ENCODE measurements at places on chromosomes 13 and 19.

DNA sequence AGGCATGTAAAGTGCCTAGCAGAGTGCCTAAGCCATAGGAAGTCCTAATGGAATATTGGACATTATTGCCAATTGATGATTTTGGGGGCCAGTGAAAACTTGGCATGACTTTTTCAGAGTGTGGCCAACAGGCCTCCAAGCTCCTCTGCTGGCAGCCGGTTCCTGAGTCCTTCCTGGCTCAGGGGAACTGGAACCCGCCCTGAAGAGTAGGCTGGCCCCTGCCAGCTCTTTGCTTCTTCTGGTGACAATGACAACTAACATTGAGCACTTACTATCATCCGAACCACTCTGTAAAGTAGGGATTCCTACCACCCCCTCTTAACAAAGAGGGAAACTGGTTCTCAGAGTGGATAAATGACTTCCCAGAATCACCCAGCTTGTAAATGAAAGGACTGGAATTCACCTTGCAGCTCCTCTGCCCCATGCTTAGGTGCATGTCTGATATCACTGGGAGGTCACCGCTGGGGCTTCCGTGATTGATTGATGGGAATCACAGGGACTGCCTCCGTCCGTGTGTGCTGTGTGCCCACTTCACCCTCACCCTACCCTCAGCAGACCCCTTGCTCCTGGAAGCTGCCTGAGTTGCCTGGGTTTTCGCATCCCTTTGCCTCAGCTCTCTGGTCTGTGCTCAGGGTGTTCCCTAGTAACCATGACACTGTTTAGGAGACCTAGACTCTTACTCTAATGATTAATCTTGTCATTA is 50.6 kb downstream of the TNFRSF19 start:
- no peak for DNase-seq

DNA sequence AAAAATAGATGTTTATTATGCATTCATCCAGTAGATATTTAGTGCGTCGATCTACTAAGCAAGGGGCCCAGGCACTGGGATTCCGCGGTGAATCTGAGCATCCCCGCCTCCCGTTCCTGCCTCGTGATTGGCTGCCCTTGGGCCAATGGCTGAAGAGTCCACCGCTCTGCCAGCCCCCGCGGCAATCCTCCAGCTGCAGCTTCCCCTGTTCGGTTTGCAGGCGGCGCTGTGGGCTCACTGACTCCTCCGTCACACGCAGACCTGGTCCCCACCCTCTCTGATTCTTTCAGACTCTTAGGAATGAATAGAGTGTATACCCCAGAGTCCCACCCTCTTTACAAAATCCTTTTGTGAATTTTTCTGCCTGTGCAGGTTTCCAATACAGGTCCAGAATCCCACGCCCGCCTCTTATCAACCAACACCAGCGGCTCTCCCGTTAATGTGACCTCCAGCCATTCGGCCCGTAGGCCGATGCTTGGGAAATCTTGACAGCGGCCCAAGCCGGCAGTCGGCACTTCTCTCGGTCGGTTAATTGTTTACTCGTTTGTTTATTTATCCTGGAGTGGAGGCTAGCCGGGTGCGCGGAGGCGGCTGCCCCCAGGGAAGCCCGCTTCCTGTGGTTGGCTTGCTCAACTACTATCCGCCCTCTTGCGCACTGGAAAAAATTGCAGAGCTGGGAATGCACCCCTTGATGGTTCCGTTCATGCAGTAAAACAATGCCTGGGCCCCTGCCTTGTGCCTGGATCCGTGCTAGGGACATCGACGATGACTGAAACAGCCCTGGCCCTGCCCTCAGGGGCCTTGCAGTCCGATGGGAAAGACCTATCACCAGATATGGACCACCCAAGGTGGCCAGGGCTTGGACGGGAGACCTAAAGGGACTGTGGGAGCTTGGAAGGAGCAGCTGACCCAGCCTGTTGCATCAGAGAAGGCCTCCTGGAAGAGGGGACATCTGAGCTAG is 4.5 kb upstream of the ARHGAP35 start:
- peak; percentile 93 for DNase-seq

DNA sequence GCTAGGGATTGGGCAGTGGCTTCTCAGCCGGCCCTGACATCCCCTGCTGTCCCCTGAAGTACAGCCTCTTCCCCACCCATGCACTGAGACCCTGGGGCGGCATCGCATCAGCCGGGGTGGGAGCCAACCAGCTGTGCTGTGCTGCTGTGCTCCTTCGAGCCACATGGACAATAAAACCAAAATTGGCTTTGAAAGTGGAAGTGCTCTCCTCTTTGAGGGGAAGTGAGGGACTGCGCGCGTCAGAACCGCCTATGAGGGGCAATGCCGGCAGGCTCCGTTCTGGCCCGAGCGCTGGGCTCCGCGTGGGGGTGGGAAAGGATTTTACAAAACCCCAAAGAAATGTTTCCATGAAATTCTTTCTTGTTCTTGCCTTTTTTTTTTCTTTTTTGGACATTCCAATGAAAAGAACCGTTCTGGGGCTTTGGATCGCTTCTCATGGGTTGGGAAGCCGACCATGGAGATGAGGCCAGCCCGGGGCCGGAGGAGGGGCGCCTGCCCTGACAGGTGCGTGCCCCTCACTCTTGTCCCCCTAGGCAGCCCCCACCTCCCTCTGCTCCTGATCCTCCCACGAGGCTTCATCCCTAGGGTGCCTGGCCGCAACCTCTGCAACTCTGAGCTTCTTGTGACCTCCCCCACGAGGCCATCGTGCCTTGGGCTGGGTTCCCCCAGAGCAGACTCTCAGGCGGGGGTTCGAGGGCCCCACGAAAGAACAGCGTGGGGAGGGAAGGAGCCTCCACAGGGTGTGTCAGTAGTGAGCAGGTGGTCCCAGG is 22.6 kb downstream of the KLHL26 start:
- DNase-seq: no peak

DNA sequence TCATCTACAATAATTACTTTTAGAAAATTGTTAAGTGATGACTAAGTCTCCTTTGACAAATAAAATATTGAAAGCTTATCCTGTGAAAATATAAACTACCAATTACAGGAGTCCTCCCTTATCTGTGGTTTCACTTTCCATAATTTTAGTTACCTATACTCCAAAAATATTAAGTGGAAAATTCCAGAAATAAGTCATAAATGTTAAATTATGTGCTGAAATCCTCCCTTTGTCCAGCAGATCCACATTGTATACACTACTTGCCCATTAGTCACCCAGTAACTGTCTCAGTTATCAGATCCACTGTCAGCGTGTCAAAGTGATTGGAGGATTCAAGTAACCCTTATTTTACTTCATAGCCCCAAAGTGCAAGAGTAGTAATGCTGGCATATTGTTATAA is 98.1 kb downstream of the SERP2 start:
- DNase-seq: no peak

- no peak for DNase-seq
These were observed 5.7 kb downstream of the SMIM24 start for GRCh38 chr19:3474614-3475013.

DNA sequence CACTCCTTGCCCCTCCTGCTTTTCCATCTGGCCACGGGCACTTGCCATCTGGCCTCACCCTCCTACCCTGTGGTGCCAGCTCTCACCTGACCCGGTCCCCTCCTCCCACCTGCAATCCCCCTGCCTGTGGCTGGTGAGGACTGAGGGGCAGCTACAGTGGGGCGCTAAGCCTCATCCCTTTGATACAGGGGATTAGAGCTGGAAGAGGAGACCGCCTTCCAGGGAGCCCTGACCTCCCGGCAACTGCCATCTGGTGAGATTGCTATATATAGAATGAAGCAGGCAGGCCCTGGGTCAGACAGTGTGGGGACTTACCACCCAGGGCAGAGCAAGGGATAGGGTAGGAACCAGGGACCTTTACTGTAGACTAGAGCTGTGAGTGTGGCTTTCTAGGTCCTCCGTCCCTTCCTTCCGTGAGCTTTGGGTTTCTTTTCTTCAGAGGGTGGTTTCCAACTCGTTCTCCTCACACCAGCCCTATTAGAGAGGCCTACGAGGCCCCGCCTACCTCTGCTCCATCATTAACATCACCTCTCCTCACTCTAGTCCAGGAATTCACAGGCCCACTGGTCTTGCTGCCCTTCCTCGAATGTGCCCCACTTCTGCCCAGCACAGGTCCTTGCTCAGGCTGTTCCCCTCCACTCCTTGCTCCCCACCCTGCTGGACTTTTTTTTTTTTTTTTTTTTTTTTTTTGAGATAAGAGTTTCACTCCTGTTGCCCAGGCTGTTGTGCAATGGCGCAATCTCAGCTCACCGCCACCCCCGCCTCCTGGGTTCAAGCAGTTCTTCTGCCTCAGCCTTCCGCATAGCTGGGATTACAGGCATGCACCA is 7.7 kb downstream of the KASH5 start:
- DNase-seq: no peak

DNA sequence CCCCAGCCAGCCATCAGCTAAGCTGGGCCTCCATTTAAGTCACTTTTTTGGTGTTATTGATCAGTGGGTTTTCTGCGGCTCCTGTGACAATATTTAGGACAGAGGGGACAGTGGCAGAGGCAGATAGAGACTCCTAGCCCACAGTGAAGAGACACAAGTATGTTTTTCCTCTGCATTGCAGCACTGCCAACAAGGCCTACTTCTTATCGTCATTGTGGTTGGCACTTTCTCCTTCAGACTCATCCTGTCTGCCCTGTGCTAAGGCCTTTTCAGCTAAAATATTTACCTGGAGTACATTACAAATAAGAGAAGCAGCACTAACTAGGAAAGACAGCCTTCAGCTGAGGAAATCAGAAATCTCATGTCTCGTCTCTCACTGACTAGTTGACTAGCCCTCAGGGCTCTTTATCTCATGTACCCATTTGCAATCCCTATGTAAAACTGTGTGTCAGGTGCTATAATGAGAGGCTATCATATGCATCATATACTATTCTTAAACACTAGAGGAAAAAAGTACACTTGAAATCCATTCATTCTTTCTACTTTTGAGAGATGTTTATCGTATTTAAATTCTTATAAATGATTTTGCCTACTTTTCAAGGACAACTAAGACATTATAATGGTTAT is 62.2 kb downstream of the ZAR1L start:
- DNase-seq: no peak

GRCh38 chr19:2771786-2772674 is 11.0 kb downstream of the SGTA start:
- no peak for DNase-seq

- DNase-seq: no peak
These were observed 73.0 kb downstream of the IPO5 start for GRCh38 chr13:98026457-98026857.

DNA sequence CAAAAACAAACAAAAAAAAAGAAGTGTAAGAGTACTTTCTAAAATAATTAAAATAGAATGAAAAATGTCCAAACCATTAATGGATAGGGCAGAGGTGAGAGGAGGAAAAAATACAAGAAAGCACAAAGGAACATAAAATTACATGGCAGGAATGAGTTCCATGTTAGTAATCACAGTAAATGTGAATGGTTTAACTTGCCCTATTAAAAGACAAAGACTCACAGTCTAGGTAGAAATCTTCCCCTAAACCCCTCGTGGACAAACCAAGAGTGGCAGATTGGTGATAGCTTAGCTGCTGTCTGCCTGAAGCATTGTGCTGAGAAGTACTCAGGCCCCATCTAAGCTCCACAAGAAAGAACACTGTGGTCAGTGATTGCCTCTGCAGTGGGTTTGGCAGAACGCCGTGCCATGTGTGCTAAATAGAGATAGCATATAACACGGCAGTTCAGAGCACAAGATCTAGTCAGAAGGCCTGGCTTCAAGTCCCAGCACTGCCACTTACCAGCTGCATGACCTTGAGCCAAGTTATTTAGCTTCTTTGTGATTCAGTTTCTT is 103.5 kb downstream of the DPF1 start:
- DNase-seq: no peak

DNA sequence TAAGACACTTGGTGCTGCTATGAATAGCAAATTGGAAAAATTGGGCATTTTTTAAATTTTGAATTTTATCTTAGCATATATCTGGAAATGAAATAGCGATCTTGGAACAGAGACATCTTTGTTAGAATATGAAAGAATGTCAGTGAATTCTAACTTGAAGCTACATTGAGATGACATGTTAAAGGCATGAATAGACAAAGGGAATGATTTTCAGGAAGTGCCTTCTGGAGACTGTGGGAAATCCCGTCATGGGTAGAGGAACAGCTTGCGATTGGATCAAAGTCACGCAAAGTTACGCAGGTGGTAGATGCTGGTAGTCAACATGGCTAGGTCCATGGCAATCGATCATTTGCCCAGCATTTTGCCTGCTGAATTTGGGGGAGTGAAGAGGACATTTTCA is 43.5 kb downstream of the LRCH1 start:
- no peak for DNase-seq

- no peak for DNase-seq
These were observed 53.3 kb downstream of the PARP4 start for GRCh38 chr13:24459234-24459633.

DNA sequence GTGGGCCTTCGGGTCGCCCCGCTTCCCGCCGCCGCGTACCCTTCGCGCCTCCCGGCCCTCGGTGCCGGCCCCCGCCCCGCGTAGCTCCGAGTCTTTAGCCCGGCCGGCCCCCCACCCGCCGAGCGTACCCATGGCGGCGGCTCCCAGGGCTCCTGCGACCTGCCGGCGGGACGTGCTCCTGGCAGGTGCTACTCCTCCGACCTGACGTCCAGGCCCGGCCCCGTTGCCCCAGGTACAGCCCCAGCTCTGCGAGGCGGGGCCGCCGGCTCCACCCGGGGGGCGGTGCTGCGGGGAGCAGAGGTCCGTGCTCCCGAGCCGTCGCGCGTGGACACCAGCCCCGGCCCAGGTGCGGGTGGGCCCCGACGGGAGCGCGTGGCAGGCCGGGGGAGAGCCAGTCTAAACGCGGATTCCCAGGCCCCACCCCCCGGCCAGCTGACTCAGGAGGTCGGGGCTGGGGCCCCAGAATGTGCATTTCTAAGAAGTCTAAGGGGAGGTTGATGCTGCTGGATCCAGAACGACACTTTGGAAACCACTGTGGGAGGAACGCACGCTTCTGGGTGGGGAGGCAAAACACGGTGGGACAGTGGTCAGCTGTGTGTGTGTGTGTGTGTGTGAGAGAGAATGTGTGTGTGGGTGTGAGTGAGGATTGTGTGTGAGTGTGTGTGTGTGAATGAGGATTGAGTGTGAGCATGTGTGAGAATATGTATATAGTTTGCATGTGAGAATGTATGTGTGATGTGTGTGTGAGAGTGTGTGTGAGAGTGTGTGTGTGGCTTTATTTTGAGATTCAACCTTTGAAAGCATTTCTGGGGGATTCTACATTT is at the start of gene SLC15A1:
Gene SLC15A1, minus strand, starts transcription at position 206 of the 824 bp plus-strand sequence. Its CDS starts 74 bp downstream, at position 132.
- no peak for DNase-seq

GRCh38 chr13:82829040-82829439 is 1053.2 kb downstream of the SLITRK1 start:
- DNase-seq: no peak
